Vagina (tissue), 2 donors: ENCODE measurements at places on chromosomes 6 and 20.

- DNase-seq: no peak
Observed at GRCh38 chr6:108476847-108477430, 83.8 kb upstream of the FOXO3 start.

GRCh38 chr6:14146506-14147096 is 29.0 kb downstream of the CD83 start:
- DNase-seq: no peak

GRCh38 chr6:82408952-82409431 is 45.4 kb downstream of the TPBG start:
- DNase-seq: no peak

DNA sequence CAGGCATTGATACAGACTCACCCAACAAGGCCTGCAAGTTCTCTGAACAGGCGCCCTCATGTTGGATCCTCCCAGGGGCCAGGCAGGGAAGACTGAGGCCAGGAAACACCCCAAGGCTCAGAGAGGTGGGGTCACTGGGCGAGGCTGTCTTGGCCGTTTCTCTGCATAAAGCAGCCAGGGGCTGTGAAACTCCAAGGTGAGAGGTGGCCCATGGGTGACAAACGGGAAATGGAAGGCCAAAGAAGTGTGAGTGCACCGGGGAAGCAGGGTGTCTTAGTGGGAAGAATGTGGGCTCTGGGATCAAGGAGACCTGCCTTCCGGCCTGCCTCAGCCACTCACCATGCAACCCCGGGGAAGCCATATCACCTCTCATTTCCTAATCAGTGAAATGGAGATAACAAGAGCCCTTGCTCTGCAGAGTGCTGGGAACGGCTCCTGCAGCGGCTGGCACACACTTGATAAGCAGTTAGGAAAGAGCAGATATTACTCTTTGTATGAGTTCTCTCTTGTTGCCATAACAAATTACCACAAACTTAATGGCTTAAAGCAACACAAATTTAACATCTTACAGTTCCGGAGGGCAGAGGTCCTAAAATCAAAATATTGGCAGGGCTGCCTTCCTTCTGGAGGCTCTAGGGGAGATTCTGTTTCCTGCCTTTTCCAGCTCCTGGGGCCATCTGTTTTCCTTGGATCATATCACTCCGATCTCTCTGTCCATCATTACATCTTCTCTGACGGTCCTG is 168.6 kb downstream of the NFATC2 start:
- DNase-seq: no peak

DNA sequence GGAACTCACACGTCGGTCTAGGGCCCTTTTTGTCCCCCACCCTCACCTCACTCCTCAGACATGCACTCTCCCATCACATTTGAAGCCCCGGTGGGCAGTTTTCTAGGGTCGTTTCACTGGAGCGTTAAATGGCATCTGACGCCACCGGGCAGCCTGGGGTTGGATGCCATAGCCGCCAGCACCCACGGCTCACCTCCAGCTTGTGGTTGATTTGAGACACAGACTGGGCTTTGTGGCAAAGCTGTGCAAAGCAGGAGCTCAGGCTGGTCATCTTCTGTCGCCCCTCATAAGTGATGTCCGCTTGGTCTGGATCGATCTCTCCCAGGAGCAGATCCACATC is 530 bp downstream of the GOPC start:
- DNase-seq: no peak

GRCh38 chr6:170289180-170289931 is 1.5 kb downstream of the DLL1 start:
- DNase-seq: peak; percentile 79

DNA sequence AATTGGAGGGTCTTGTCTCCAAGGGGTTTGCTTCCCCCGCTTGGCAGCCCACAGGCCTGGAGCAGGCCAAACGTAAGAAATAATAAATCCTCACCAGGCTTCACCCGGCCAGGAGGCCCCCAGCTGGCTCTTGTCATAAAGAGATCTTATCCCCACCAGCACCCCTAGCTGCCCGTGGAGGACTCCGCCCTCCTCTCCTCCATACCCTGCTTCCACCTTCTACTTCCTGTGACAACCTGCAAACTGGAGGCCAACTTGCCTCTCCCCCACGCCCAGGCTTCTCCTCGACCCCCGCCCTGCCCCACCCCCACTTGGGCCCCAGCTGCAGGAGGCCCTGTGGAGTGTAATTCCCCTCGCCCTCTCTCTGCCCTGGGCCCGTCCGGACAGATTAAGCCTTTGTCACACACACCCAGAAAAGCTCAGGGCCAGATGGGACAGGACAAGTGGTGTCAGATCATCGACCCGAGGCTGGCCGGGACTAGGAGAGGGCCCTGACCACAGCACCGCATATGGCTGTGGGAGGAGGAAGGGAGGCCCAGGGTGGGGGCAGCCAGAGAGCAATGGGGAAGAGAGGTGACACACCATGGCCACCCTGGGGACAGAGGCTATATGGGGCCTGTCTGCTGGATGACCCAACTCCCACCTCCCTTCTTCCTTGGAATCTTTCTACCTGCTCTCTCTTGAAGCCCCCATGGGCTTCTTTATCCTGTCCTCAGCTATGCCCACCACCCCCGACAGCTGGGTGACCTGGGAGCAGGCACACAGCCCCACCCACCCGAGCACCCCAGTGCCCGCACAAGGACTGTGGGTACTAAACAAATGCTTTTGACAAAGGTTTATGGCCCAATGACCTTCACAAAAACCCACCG is 3.9 kb downstream of the NOL4L start:
- no peak for DNase-seq

- DNase-seq: no peak
Observed at GRCh38 chr6:140921366-140922226, 1211.1 kb upstream of the GJE1 start.

- no peak for DNase-seq
Observed at GRCh38 chr6:119012521-119012920, 65.9 kb downstream of the FAM184A start.

DNA sequence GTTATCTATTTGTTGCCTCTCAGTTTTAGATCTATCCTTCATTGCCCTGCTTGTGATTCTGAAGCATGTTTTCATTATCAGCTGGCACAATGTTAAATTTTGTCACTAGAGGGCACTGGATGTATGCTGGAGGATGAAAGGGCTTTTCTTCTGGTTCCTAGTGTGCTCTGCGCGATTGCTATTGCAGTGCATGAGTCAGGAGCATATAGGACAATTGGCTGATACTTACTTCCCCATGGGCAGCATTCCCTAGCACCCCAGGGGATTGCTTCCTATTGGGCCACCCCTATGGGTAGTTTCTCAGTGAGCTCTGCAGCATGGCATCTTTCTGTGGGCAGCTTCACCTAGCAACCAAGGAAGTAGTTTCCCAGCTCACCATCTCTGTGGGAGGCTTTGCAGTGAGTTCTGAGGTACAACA is 280.3 kb upstream of the SYNCRIP start:
- no peak for DNase-seq

DNA sequence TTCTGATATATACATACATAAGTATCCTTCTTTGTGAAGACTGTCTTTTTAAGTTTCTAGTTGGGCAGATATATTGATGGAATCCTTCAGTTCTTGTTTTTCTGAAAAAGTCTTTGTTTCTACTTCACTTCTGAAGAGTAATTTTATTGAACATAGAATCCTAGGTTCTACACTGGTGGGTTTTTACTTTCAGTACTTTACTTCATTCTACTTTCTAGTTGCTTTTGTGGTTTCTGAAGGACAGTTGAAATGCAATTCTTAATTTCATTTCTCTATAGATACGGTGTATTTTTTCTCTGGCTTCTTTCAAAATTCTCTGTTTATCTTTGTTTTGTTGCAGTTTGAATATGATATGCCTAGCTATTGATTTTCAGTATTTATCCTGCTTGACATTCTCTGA is 105.3 kb downstream of the HMGCLL1 start:
- no peak for DNase-seq

GRCh38 chr6:37897818-37898515 is 78.4 kb downstream of the ZFAND3 start:
- no peak for DNase-seq

GRCh38 chr6:75201901-75202672 is 3.8 kb downstream of the COL12A1 start:
- DNase-seq: no peak

- peak; percentile 44 for DNase-seq
Observed at GRCh38 chr20:19428324-19428723, 215.9 kb downstream of the SLC24A3 start.

GRCh38 chr6:20630136-20630535 is 95.9 kb downstream of the CDKAL1 start:
- no peak for DNase-seq

DNA sequence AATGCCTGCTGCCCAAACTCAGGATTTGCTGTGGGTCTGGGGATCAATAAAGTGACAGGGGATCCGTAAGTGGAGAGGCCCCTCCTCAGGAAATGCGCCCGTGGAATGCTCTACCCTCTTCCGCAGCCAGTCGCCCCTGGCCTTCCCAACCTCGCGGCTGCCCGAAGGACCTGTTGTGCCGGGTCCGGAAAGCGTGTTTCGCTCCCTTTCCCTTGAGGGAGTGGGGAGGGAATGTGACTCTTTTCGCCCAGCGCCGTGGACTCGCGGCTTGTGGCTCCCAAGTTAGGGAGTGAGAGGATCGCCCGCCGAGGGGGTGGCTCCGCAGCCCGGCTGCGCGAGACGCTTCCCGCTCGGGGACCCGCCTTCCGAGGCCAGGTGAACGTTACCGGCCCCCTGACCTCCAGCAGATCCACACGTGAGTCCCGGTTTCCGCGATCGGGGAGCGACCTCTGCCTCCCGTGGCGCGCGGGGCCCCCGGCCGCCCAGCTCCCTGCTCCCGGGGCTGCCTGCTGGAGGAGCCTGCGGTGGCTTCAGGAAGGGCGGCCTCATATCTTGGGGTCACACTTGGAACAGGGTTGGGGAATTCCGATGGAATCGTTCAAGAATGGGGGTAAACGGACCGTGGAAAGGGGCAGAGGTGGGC is 666 bp downstream of the TPD52L1 start:
- no peak for DNase-seq

GRCh38 chr20:56439771-56440291 is 27.8 kb downstream of the CASS4 start:
- DNase-seq: no peak

- no peak for DNase-seq
Observed at GRCh38 chr20:20363799-20364592, 3.9 kb upstream of the INSM1 start.

DNA sequence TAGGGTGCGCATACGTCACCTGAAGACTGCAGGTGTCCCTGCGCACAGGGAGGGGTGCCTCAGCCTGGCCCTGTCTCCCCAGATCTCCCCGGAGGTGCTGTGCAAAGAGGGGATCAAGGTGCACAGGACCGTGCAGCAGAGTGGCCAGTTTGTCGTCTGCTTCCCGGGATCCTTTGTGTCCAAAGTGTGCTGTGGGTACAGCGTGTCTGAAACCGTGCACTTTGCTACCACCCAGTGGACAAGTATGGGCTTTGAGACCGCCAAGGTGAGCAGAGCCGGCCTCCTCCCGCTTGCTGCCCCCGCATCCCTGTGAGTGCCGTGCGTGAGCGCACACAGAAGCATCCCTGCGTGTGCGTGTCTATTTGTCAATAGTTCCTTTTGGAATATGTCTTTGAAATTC is 150.7 kb downstream of the DTNBP1 start:
- no peak for DNase-seq

GRCh38 chr20:38937978-38938473 is 11.8 kb downstream of the FAM83D start:
- no peak for DNase-seq

GRCh38 chr6:63437058-63437457 is 117.3 kb upstream of the LGSN start:
- DNase-seq: no peak

DNA sequence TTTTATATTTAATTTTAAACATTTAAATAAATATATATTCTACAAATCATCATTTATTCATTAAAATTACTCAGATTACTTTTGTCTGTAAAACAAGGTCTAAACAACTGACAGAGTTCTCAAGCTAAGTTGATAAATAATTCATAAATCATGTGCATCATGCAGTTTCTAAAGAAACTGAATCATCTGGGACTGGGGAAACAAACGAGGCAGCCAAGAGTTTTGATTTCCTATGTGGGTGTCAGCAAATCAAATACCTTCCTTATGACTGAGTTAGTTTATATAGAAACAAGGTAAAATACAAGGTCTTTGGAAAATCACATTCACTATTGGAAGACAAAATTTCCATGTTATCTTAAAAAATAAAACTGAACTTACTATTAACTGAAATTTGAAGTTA is 149.9 kb upstream of the BEND6 start:
- no peak for DNase-seq

DNA sequence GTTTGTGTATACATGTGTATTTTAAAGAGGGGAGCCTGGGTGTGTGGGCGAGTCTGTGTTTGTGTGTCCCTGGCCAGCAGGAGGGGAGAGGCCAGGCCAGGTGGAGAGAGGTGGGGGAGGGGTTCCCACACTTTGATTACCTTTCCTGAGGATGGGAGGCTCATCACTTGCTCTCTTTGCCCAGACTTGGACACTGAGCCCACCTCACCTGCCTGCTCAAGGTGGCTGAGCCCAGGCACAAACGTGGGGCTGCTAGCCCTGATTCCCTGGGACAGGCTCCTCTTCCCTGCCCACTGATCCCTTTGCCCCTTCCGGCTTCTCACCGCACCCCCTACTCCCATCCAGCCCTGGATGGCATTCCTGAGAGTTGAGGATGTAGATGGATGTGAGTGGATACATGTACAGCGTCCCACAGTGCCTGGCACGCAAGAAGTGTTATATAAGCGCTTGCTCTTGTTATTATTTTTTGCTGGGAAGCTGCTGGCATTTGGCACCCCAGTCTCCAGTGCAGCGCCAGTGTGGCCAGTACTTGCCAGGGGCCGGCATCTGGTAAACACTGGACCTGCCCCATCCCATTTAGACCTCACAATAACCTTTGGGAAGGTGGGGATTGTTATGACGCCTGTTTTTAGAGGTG is 2.7 kb downstream of the CEBPB start:
- DNase-seq: no peak
